ENCODE measurements at places on chromosomes 3 and 15. TPM values are rescaled to one million over a fixed set of nuclear protein-coding genes. Genes with fewer than 3 reads are reported as not detected.

ARRDC4 gene
- 7.2 TPM for total RNA-seq

PLSCR2 gene
- total RNA-seq, result not detected

AADACL2 gene
- total RNA-seq, result not detected

MYO5C gene
- total RNA-seq, result 0.20 TPM

HACD3 gene
- total RNA-seq, result 48.5 TPM

RTP3 gene
- total RNA-seq, result not detected

CHDH gene
- total RNA-seq, result under 0.01 TPM

DLG1 gene
- total RNA-seq, result 41.6 TPM

RPN1 gene
- 480 TPM for total RNA-seq

SCN5A gene
- 0.37 TPM for total RNA-seq

HTR3E gene
- total RNA-seq, result not detected
